ENCODE measurements at places on chromosomes 7 and 10.

DNA sequence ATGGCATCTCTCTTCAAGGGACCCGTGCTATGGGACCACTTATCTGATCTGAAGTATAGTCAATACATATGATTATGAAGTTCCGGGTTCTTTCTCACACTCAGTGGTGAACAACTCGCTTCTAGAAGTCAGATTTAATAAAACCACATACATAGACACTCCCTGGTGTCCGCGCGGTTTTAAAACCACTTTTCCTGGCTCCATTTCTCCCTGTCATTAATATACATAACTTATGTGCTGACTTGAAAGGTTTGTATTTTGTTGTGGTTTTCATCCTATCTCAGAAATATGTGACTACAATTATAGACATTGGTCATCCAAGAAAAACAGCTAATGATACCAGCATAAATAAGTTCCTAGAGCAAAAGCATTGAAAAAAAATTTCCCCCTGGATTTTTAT is 34.0 kb downstream of the SVIL start:
- peak; percentile 0 for DNase-seq

DNA sequence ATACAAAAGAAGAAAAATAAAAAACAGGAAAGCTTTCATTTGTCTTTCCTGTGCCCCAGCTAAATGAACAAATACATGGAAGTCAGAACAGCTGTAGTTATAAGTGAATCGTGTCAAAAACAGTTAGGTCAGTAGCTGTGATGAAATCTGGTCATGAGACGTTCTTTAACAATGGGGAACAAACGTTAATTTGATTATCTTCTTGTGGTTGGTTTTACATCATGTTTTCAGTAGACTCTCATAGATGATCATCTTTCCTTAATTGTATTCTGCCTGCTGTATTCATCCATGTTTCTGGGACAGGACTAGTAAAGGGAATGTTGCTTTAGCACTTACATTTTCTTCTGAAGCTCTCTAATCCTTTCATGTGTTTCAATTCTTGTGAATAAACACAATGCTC is 97.0 kb downstream of the PCLO start:
- DNase-seq = no peak

DNA sequence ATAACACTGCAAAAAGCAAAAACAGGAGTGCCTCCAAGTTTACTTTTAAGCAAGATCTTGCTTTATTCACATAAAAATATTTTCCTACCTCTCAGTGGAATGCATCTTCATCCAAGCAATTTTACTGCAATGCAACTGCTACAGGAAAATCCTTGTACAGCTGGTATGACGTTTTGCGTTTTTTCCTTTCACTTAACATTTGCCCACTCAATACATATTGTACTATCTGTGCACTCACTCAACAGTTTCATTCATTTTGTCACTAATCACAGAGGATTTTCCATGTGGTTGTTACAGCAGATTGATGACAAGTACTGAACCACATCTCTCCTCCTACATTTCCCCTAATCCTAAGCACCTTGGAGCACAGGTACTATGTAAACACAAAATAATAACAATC is 222.0 kb upstream of the IMMP2L start:
- DNase-seq = no peak

GRCh38 chr7:105015390-105015965 is 1.5 kb downstream of the KMT2E start:
- DNase-seq = no peak

GRCh38 chr10:131786756-131787605 is 113.8 kb upstream of the PPP2R2D start:
- DNase-seq = peak; percentile 52
